ENCODE measurements at places on chromosomes 13 and 19. TPM values are rescaled to one million over a fixed set of nuclear protein-coding genes. Genes with fewer than 3 reads are reported as not detected.

- DNase-seq, result no peak
Measured at GRCh38 chr13:21362741-21363140, 96.4 kb downstream of the ZDHHC20 start.

- DNase-seq, result no peak
Measured at GRCh38 chr13:30157616-30157993, 149.7 kb downstream of the KATNAL1 start.

- no peak for DNase-seq
Measured at GRCh38 chr19:17611462-17612244, 56.2 kb downstream of the COLGALT1 start.

DNA sequence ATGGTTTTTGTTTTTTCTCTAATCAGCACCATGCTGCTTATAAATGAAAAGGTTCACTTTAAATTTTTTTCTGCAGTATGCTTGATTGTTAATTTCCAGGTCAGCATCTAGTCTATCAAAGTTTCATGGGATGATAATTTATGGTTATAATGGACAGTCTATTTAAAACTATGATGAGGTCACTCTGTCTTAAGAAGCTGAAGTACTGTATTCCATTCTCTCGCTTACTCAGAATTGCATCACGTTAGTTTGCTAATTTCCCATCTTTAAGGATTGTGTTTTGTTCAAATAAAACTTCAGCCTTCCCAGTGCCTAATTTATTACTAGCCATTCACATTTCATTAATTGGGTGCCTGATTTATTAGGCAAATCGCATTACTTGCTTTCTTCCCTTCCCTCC lies 94.3 kb downstream of the GPC6 start:
- no peak for DNase-seq

Gene ZNF558
- 20.1 TPM for total RNA-seq

Gene ZNF497
- total RNA-seq, result 0.69 TPM

- DNase-seq, result peak; percentile 74
Measured at GRCh38 chr13:110813646-110814624, 100.4 kb downstream of the ING1 start.

GRCh38 chr19:36850559-36851442 lies at the start of gene ZNF345:
Gene ZNF345 (plus strand): TSS chr19:36850876. CDS start chr19:36876831, 25,955 bp downstream.
- DNase-seq, result peak; percentile 95

- no peak for DNase-seq
Measured at GRCh38 chr19:33954686-33955085, 158.0 kb downstream of the KCTD15 start.

Gene IFNL1
- total RNA-seq, result not detected

Gene POU4F1
- total RNA-seq, result not detected

Gene ANKRD24
- 0.69 TPM for total RNA-seq

Gene NCR1
- total RNA-seq, result not detected

DNA sequence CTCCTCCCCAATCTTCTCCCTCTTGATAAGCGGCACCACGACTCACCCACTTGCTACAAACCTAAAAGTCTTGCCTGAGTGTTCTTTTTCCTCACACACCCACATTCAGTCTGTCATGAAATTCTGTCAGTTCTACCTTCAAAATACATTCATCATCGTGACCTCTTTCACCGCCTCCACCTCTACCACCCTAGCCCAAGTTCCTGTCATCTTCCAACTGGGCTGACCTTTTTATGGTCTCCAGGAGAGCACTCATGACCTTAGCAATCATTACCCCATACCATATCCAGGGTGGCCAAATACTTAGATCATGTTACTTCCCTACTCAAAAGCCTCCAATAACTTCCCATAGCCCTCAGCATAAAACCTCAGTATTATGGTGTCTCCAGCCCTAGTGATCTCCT lies 110.4 kb upstream of the TSC22D1 start:
- no peak for DNase-seq

DNA sequence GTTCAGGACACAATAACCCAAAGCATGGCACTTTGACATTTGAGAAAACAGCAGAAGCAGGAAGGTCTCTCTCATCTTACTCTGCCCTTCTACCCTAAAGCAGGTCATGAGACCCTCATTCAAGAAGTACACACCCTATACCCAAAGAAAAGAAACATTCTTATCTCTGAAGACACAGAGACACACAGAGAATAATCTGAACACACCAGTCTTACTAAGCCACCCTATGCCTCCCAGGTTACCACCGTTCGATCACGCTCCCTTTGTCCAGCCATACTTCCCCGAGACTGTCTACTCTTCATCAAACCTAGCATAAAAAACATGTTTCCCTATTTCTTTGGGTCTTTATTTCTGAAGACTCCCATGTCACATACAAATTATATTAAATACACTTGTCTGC lies 66.5 kb upstream of the ANKRD10 start:
- DNase-seq, result no peak

Gene SLC25A41
- total RNA-seq, result not detected

Gene TGDS
- total RNA-seq, result 7.6 TPM

Gene ZNF440
- 8.8 TPM for total RNA-seq

DNA sequence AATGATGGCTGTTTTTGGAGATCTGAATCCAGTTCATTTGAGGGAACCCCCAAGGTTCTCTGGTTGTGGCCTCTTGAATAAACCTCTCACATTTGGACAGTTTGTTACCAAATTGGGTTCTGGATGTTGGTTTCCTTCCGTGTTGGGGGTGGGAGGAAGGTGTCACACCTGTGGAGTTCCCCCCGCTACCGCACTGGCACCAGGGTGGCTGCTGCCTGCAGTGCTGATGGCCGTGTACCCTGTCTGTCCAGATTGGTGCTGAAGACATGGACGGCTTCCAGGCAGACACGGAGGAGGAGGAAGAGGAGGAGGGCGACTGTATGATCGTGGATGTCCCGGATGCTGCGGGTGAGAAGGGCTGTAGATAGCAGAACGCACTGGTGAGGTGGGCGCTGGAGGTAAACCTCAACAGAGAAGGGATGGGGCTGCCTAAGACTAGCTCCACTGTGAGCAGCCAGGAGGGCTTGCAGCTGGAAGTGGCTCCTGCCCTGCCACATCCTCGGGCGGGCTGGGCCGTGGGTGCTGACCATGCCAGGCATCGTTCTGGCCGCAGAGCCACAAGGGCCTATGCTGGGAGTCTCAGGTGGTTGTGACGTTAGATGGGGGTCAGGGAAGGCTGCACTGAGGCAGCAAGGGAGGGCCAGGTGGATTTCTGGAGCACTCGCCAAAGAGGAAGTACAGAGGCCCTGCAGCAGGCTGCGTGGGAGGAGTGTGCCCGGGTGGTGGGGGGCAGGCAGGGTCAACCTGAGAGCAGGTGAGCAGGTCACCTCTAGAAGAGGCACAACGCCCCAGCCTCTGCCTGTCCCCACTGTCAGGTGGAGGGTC lies 15.4 kb downstream of the UBXN6 start:
- DNase-seq, result no peak

Gene GJA3
- total RNA-seq, result not detected

Gene ZNF626
- 16.1 TPM for total RNA-seq

GRCh38 chr13:49303533-49304252 lies 56.0 kb downstream of the CDADC1 start:
- no peak for DNase-seq

Gene OLFM4
- total RNA-seq, result 0.51 TPM

Data from posterior vena cava (tissue), 2 donors.